ENCODE measurements at places on chromosomes 7 and 10. TPM values are rescaled to one million over a fixed set of nuclear protein-coding genes. Genes with fewer than 3 reads are reported as not detected.

The GRB10 gene
- total RNA-seq = 72.2 TPM

The CLCN1 gene
- 0.06 TPM for total RNA-seq

The CTAGE15 gene
- total RNA-seq = not detected

The OR2A5 gene
- not detected for total RNA-seq

The WDR86 gene
- total RNA-seq = 0.19 TPM

The UNC5B gene
- total RNA-seq = 0.48 TPM

The CAMK2B gene
- total RNA-seq = 0.09 TPM

The FAM25A gene
- not detected for total RNA-seq

The PLEKHS1 gene
- total RNA-seq = 0.07 TPM

The GIMAP5 gene
- not detected for total RNA-seq

The HOXA7 gene
- total RNA-seq = 5.0 TPM

The PTPRZ1 gene
- total RNA-seq = not detected

The ST8SIA6 gene
- total RNA-seq = 0.08 TPM

The GRID1 gene
- total RNA-seq = 0.42 TPM

The CRHR2 gene
- total RNA-seq = not detected

The RARRES2 gene
- total RNA-seq = not detected

The NRG3 gene
- total RNA-seq = not detected

The EFCAB10 gene
- total RNA-seq = 2.6 TPM

The LIPM gene
- not detected for total RNA-seq

The LIPF gene
- not detected for total RNA-seq

The COL26A1 gene
- total RNA-seq = 0.33 TPM

The NKX2-3 gene
- total RNA-seq = 0.07 TPM

All from A549 treated with RU486 at 1 μM for 4 hours (cell line).